CMK (cell line): ENCODE measurements at places on chromosomes 12 and 14.

DNA sequence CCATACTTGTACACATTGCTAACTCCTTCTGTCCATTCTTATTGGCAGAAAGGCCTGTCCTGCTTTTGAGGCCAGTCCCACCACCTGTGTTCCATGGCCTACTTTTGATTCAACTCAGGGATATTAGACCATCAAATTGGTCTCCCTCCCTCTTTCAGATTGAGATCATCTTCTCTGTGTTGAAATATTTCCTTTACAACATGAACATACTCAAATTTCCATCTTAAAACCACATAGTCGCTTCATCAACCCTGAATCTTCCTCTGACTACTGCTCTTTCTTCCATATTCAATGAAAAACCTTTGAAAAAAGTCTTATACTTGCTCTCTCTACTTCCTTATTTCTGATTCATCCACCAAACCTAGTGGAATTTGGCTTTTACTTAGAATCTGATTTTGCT, 34.9 kb downstream of the TRMT5 start:
- no peak for DNase-seq

DNA sequence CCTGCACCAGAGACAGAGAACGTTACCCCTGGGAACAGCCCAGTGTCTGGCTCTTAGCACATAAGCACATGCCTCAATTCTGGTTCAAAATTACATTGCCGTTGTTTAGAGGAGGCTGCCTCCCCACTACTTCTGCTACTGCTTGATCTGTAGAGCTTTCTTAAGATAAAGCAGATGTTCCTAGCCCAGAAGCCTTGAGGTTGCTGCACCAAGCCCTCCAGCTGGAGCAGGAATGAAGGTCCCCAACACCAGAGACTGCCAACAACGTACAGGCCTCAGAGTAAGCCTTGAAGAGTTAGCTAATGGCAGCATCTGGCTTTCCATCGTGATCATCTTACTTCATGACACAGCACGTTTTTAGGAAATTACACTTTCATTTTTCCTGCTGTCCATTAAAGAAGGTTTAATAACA, 34.7 kb upstream of the AMIGO2 start:
- no peak for DNase-seq

DNA sequence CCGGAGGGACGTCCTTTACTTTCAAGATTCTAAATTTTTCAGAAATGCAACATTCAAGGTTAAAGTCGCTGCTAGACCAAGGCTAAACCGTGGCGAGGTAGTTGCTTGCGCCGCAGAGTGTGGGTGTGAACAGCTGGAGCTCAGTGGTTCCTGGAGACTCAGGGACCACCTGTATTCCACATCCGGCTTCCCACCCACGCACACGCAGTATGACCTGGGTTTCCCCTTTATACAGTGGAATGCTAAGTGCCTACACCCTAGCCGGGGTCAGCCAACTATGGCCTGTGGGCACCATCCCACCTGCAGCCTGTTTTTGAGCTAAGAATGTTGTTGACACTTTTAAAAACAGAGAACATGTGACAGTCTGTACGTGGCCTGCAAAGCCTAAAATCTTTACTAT, 42.9 kb upstream of the TESC start:
- no peak for DNase-seq

DNA sequence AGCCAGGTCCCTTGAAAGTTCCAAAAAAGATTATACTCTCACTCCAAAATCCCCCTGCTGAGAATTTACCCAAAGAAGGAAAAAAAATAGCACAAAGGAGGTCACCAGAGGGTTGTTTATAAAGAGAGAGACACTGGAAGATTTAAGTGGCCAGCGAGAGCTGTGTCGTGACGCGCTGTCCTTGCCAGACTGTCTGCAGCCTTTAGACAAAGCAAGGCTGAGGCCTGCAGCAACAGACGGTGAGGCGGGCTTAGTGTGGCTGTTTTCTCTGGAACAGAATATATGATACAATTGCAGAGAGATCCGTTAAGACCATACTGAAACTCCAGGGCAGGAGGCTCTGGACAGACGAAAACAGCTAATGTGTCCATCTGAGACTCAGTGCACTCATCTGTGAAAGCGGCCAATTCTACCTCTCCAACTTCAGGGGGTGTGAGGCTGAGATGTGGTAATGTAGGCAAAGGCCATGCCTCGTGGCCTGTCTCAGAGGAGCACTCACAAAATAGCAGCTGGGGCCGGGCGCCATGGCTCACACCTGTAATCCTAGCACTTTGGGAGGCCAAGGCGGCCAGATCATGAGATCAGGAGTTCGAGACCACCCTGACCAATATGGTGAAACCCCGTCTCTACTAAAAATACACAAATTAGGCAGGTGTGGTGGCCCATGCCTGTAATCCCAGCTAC, 36.2 kb downstream of the ANAPC7 start:
- no peak for DNase-seq

DNA sequence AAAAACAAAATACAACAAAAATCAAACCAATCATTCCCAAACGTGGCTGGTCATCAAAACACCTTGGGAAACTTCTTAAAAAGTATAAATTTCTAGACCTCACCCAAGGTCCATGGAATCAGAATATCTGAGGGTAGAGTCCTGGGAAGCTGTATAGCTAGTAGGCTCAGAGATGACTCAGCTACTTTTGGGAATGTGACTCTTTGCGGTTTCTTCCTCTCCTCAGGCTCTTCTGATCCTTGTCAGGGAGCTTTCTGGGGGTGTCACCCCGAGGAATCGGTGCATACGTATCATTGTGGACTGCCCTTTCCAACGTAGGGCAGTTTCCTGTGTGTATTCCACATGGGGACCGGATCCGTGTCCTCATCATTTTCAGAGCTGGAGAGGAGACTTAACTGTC, 14.8 kb downstream of the JDP2 start:
- no peak for DNase-seq

DNA sequence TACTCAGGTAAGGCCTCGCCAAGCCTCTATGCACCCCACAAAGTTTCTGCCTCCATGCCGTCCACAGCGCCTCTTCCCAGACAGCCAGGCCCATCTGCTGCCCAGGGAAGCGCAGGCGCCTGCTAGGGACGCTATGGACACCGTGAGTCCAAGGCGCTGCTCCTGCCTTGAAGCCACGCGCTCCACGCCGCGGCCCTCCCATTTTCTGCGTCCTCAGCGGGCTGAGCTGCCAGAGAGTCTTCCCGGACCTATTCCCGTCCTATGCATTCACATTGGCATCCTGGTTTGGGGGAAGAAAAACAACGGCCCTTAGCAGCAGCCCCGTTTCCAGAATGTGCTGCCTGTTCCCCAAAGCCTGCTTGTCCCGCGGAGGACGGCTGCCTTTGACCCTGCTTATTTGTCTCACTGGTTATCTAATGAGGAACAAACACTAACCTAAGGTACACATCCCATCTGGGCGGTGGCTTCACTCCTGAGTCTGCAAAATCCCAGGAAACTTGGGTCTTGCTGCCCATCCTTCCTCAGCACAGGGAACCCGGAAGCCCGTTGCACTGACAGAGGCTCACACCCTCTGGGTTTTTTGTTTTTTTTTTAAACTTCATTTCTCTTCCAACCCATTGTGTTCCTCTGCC, 38.0 kb downstream of the MMAB start:
- no peak for DNase-seq

GRCh38 chr14:100488057-100488456, 99.2 kb downstream of the BEGAIN start:
- no peak for DNase-seq

GRCh38 chr14:66979101-66979974, 209.9 kb upstream of the GARIN2 start:
- DNase-seq, result no peak

DNA sequence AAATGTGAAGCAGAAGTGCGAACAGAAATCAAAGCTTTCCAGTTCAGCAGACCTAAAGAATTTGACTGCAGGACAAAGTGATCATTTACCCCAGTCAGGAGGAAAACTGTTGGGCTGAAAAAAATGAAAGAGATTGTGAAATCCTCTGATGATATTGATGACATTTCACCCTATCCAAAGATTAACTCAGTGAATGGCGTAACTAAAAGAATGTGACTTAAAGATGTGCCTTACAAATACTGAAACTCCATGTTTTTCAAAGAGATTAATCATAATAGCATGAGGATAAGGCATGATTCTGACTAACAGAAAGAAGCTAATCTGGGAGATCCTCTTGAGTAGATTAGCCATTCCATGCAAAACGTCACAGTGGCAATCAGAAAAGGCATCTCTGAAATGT, 225.6 kb downstream of the DUSP6 start:
- no peak for DNase-seq

DNA sequence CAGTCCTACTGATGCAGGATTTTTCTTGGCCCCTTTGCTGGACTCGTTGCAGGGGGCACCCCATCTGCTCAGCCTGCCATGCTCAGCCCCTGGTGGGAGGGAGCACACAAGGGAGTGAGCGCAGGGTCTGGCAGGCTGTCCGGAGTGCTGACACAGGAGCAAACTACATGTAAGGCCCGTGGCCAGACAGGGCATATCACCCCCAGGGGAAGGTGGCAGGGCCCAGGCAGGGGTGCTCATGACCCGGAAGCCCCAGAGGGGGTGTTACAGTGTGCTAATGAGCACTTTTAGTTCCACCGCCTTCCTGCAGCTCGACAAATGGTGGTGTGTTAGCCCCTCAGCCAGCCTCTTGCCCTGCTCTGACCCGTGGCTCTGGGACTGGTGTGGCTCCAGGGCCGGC, 645.6 kb upstream of the TMEM132C start:
- no peak for DNase-seq

GRCh38 chr12:124047045-124047566, 74.1 kb downstream of the ZNF664 start:
- DNase-seq, result no peak

DNA sequence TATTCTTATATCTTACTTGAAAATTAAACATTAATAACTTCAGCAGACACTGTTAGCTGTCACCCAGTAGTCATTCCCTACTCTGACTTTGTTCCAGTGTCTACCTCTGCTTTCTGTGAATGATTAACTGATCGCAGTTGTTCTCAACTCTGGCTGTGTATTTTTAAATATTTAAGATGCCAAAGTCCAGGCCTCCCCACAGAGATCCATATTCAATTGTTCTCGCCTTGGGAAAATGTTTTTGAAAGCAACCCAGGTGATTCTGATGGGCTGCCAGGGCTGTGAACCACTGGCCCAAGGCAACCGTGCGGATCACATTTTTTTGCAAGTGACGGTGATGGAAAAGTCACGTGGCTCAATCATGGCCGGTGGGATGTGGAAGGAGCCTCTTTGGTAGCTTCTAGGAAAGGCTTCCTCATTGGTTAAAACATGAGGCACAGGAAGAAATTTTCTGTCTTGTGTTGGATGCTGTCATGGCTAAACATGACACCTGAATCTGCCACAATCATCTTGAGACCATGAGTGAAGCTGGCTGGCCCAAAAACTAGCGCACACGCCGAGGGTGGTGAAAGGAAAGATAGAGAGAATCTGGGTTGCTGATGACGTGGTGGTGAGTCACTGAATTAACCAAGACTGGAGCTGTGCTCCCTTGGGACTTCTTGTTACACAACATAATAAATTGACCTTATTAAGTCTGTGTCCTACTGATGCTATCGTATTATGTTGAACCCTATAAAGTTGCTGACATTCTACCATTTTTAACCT, 37.2 kb downstream of the RDH12 start:
- DNase-seq, result no peak

DNA sequence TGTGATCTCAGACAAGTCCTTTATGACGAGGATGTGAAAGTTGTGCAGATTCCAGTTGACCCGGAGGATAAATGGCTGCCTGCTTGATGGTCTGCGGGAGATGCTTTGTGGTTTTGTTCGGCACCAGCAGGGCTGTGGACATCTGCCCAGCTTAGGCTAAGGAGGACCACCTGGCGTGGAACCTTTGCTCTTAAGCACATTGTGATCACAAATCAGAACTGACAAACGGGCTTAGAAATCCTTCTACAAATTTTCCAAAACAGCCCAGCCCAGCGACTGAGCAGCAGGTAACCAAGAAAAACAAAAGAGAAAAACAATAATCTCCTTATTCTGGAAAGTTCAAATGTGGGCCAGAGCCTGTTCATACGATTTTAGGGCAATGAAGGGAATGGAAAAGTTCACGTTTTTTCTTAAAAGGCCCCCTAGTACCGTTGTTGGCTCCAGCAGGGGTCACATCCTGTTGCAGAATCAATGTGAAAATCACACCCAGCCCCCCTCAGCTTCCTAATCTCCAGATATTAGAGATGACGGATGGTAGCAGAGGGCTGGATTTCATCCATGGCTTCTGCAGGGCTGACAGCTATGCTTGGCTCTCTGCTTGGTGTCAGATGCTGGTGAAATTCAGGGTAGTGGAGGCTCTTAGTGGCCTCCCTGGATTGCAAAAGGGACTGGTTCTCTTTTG, 81.1 kb upstream of the RFLNA start:
- DNase-seq, result no peak

DNA sequence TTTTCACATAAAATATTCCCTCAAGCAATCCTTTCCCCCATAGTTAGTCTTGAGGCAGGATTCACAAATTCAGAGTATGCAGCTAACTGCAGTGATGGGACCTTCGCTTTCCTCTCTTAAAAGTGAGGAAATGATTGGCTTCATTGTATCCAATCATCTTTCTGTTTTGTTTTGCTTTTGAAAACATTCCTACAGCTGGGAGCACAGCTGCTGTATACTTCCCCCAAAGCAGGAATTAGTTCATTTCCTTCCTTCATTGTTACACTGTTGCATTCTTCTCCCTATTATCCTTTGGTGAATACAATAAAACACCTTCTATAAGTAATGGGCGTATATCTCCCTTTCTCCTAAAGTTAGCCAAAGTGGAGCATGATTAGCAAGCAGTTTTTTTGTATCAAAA, 9.4 kb upstream of the GAS2L3 start:
- DNase-seq, result no peak

DNA sequence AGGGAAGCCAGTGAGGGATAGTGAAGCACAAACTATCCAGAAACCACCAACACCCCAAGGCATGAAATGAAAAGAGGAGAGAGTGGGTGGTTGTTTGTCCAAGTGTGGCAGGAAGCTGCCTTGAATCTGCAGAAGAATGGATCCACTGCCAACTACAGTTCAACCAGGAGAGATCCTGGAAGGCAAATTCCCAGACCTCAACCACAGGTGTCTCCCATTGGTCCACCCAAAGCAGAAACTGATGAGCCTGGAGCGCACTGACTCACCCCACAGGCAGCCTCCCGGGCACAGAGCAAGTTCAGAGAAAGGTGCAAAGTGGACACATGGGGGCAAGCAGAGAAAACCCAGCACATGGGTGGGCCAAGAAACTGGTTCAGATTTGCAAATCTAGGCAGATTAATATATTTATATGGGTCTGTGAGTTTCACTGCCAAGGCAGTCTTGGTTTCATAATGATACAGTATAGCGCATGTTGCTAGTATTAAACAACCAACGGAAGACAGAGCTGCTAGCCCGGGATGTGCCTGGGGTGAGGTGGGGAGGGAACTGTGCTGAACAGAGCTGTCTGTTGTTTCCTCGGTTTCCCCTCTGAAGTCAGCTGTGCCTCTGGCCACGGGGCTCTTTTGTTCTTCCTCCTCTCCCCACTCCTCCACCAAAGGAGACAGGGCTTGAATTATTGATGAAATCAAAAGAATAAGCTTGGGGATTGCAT, 416.2 kb upstream of the CCDC196 start:
- DNase-seq, result no peak

DNA sequence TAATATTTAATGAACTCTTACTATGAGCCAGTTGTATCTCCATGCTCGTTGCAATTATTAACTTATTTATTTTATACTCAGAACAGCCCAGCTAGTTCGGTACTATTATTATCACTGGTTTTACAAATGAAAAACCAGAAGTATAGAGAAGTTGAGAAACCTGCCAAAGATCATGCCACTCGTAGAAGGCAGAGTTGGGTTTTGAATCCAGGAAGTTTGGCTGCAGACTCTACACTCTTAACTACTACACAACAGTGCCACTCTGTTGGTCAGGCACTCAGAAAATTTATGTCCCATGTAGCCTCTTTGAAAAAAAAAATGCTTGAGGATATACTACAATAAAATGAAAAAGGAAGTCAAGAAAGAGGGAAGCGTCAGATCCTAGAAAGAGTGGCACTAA, 71.5 kb upstream of the ARID2 start:
- no peak for DNase-seq
